Amygdala (tissue), 56 donors: ENCODE measurements at places on chromosomes 16 and 17.

- no peak for DNase-seq
These were observed 57.0 kb downstream of the TOX3 start for GRCh38 chr16:52489894-52490293.

DNA sequence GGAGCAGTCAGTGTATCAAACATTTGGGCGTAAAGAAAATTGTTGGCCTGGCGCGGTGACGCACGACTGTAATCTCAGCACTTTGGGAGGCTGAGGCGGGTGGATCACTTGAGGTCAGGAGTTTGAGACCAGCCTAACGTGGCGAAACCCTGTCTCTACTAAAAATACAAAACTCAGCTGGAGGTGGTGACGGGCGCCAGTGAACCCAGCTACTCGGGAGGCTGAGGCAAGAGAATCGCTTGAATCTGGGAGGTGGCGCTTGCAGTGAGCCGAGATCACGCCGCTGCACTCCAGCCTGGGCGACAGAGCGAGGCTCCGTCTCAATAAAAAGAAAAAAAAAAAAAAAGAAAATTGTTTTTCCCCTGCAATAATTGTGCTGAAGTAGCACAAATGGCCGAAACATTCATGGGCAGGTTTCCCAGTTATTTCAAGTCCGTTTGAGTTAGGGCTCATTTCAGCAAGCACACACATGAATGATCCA is 1.4 kb downstream of the GCSH start:
- DNase-seq: no peak

- DNase-seq: no peak
These were observed 29.0 kb upstream of the DOC2B start for GRCh38 chr17:210402-210801.

GRCh38 chr17:76537288-76537577 is 276 bp downstream of the CYGB start:
- DNase-seq: no peak

GRCh38 chr17:40531051-40531991 is 29.9 kb upstream of the TNS4 start:
- no peak for DNase-seq

DNA sequence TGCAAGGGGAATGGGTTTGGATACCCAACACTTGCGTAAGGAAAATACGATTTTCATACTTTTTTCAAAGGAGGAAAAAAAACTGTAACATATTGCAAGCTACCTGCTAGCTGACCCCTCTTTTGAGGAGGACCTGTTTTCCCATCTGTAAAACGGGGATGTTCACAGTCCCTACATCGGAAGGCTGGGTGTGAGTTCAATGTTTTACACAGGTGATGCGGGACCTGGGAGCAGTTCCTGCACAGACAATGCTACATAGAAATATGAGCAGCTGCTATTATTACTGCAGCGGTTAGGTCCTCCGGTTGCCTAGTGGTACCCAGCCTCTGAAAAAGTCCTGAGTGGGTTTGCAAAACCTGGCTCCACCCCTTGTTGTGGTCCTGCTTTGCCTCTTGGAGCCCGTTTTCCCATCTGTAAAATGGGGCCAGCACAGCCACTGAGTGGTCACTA is 3.5 kb downstream of the SOCS1 start:
- no peak for DNase-seq

DNA sequence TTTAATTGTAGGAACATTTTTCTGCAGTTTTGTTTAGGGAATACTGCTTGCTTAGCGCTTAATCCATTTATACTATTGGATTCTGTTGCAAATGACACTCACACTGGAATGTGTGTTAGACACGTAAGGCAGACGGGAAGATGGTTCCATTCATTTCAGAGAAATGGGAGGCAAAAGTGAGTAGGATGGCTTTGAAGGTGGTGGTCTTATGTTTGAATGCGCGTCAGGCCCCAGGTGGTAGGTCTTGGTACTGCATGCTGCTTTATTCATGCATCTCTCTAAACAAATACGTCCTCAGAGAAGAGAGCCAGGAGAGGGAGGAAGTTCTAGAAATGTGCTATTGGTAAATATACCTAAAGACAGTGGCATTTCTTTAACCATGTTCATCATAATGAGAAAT is 997.6 kb upstream of the RBFOX1 start:
- no peak for DNase-seq

DNA sequence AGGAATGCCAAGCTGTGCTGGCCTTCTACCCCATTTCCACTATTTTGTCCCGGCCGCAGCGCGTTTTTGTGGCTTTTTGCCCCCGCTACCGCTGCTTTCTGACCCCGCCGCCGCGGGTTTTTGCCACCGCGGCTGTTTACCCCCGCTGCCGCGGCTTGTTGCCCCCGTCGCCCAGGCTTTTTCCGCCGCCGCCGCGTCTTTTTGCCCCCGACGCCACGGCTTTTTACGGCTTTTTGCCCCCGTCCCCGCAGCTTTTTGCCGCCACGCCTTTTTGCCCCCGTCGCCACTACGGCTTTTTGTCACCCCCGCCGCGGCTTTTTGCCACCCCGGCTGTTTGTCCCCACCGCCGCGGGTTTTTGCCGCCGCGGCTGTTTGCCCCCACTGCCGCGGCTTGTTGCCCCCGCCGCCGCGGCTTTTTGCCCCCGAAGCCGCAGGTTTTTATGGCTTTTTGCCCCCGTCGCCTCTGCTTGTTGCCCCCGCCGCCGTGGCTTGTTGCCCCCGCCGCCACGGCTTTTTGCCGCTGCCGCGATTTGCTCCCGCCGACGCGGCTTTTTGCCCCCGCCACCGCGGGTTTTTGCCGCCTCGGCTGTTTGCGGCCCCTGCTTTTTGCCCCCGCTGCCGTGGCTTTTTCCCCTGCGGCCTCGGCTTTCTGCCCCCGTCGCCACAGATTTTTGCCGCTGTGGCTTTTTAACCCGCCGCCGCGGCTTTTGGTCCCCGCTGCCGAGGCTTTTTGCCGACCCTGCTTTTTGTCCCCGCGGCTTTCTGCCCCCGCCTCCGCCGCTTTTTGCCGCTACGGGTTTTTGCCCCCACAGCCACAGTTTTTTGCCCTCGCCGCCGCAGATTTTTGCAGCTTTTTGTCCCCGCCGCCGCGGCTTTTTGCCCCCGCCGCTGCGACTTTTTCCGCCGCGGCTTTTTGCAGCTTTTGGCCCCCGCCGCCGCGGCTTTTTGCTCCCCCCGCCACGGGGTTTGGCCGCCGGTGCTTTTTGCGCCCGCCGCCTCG is 520.4 kb upstream of the WSB1 start:
- no peak for DNase-seq

GRCh38 chr17:77724876-77725615 is 233.5 kb upstream of the TNRC6C start:
- no peak for DNase-seq

DNA sequence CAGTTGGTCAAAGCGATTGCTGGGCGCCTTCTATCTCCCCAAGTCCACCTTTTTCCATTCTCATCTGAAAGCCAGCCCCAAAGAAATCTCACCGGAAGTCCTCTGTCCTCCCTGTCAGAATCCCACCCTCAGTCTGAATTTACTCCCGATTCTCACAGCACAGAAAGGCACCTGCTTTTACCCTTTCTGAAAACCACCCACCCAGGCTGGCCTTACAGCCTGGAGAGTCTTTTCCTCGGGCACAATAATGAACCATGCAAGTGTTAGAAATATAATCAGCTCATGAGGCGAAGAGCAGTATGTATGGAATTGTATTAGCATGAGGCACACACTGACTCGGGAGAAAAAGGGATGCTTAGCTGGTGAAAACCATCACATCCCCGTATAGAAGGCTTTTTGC is 1.2 kb upstream of the ZFHX3 start:
- no peak for DNase-seq

GRCh38 chr16:86175816-86176215 is 276.9 kb downstream of the IRF8 start:
- no peak for DNase-seq

DNA sequence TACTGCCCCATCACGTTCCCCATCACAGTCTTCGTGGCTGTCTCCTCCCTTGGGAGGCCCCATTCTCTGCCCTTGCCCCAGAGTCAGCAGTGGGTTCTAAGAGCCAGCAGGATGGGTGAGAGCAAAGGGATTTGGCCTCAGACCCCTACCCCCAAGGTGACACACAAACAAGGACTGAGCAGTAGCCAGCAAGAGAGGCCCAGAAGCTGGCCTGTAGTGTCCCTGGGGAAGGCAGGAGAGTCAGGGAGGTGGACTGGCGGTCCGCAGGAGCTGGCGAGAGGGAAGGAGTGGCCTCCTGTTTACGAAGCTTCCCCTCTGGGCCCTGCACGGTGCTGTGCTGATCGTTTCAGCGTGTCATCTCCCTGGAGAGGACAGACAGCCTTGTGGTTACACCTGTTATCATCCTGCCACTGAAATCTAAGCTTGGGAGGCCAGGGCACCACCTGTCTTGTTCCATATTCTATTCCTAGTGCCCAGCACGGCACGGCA is 8.4 kb downstream of the WDR81 start:
- DNase-seq: no peak

- no peak for DNase-seq
These were observed 397.7 kb upstream of the TNRC6C start for GRCh38 chr17:77560841-77561240.

DNA sequence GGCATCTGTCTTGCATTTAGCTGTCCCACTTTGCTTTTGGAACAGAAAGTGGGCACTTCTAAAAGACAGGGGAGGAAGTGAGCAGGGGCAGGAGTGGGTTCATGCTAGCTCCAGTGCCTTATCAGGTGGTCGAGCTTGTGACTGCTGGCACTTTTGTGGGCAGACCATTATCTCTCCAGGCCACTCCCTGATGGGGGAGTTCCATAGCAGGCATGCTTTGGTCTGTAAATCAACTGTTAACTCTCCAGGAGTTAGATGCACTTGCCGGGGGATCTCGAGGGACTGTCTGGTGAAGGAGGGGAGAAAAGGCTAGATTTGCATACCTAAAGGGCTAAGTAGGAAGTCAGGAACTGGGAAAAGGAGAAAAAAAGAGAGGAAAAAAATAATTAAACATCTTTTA is 9.3 kb upstream of the CARD14 start:
- DNase-seq: no peak

- DNase-seq: no peak
These were observed 10.2 kb downstream of the FLII start for GRCh38 chr17:18248300-18248731.

GRCh38 chr17:35242158-35242804 is 591 bp upstream of the SLFN5 start:
- DNase-seq: no peak

GRCh38 chr17:16048811-16049449 is 49.3 kb downstream of the TTC19 start:
- no peak for DNase-seq

DNA sequence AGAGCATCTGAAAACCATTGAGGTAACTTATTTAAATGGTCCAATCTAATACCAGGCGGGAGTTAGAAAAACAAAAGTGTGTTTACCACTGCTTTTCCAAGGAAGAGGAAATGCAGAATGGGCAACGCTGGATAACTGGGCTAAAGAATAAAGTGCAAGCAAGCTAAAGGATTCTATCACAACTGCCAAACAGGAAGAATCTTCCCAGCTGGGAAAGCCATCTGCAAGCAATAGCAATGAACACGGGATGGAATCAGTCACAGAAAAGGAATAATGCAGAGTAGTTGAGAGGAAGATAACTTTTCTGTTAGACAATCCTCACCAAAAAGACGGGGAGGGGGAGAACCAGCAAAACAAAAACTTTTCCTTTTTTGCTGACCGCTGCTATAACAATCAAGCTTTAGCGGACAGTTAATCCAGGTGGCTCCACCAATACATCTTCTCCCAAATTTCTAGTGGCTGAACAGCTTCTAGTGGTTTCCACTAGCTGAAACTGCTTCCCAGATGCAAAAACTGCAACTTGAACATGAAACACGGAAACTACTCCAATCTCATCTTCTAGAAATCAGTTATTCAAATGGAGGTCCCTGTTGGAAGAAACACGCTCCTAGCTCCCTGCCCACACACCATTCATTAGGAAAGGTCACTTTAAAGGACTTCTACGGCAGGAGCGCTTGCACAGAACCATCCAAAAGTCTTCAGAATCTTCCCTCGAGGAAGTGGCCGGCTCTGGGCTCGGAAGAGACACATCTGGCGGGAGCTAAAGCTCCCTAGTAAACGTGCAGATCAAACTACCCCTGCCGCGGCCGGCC is 929 bp downstream of the TMEM11 start:
- DNase-seq: no peak

GRCh38 chr17:49240619-49241018 is 10.0 kb upstream of the PHOSPHO1 start:
- no peak for DNase-seq

GRCh38 chr17:42519546-42520491 is 16.2 kb upstream of the NAGLU start:
- DNase-seq: peak; percentile 77

DNA sequence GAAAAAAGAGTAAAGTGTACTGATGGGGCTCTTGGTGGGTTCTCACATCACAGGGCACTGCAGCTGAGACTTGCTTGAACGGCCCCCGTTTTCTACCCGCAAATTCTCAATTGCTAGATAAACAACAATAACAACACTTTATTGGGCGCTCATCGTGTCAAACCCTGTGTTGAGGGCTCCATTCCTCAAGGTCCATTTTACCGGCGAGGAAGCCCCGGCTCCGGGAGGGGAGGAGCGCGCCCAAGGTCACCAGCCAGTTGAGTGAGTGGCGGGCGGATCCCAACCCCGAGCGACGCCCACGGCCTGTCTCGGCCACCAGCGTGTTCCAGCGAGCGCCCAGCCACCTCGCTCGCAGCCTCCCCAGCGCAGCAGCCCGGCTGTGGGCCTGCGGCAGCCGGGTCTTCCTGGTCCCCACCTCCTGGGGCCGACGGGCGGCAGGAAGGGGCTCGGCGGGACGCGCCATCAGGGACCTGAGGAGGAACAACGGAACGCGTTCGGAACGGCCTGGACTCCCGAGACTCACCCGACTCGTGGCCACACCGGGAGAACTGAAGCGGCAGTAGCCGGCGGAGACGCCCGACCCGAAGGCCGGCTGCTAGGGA is 373 bp downstream of the CMC2 start:
- DNase-seq: peak; percentile 65

- no peak for DNase-seq
These were observed 56.4 kb downstream of the ABR start for GRCh38 chr17:1123393-1123831.

DNA sequence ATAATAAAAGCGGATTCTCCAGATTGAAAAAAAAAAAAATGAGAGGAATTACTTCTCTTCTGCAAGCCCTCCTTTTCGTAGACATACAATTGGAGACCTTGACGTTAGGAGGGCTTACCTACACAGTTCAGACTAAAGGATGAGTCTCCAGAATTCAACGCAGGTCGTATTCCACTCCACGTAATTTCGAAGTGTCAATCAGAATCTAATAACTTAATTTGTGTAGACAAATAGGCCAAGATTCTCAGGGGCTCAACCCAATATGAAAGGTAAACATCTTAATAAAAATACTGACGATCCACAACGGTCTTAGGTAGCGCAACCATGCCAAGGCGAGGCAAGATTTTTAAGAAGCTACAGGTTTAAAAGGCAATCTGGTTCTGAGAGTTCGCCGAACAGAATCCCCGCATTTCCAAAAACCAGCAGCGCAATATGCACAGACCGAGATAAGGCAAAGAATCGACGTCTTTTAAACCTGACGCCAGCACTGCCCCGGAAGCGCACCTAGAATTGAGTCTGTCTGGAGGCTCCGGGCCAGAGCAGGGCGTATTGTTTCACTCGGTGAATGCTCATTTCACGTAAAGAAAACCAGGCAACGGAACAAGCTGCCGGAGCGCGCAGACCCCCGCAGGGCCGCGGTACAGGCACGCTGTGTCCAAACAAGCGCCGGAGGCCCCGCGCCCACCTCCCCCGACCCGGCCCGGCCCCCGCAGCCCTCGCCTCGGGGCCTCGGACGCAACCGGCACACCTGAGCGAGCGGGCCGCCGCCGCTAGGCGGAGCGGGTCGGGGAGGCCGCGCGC is 623 bp downstream of the MBTPS1 start:
- peak; percentile 29 for DNase-seq
